ENCODE measurements at places on chromosomes 2 and 18.

DNA sequence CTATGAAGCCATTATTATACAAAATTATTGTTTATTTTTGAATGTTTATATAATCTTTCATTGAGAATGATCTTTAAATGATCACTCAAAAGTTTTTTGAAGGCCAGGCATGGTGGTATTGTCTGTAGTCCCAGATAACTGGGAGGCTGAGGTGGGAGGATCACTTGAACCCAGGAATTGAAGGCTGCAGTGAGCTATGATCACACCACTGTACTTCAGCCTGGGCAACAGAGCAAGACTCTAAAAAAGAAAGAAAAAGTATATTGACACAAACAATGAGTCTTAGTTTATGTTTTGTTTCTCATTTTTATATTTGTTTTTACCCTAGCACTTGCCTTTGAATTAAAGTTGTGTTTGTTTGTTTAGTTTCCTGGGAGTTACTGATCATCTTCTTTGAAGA lies 2.3 kb downstream of the TWSG1 start:
- DNase-seq = no peak

GRCh38 chr2:172808156-172808555 lies 72.5 kb downstream of the RAPGEF4 start:
- DNase-seq = no peak

GRCh38 chr2:143029141-143029540 lies 100.1 kb upstream of the ARHGAP15 start:
- DNase-seq = no peak

- DNase-seq = peak; percentile 42
These were observed 977 bp downstream of the SLC8A1 start for GRCh38 chr2:40450796-40451430.

- no peak for DNase-seq
These were observed 79.3 kb downstream of the CEP192 start for GRCh38 chr18:13070460-13070859.

DNA sequence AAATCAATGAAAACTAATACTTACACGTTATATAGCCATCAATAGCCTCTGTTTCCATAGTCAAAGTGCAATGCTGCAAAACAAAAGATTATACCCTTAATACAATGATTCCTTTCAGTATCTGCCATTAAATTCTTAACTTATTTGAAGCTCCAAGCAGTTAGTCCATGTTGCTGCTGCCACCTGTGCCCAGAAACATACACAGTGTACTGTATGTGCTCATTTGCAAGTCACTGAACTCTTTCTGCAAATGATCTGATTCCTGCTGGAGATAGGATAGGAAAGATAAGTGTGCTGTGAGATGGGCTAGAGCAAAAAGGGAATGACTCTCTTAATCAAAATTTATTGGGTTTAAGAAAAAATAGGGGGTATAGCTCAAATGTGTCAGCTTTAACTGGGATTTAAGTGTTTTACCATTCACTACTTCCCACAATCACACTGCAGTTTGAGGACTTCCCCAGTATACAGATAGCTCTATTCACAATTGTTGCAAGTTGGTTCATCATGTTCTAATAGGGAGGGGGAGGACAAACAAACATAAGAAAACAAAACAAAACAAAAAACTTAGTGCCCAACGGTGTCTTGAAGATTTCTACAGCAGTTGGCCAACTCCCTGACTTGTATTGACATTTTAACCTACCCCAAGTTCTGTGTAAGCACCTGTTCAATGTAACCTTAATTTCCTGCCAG lies 2.7 kb downstream of the IKZF2 start:
- DNase-seq = peak; percentile 46

DNA sequence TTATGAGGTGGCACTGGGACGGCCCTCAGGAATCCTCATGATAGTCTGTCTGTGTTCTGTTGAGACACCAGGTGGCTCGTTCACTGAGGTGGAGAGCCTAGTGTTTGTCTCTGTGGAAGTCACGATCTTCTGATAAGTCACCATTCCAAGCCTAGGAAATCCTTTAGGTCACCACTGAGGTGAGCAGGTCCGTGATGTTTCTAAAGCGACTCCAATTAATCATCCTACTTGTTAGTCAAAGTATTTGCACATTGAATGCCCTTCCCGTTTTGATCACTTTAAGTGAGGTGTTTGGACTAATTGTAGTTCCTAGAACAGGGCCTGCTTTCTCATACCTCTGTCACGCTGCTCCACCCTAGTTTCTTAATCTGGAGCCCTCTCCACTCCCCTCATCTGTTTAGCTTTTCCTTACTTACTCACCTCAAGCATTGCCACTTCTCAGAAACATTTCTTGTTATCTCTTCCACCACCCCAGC lies 28.0 kb upstream of the DSG3 start:
- no peak for DNase-seq

Measured in OCI-LY7 (cell line).